ENCODE measurements at places on chromosomes 7 and 10.
A peak's percentile ranks its signal among the peaks of the same experiment; 100 is the strongest.

DNA sequence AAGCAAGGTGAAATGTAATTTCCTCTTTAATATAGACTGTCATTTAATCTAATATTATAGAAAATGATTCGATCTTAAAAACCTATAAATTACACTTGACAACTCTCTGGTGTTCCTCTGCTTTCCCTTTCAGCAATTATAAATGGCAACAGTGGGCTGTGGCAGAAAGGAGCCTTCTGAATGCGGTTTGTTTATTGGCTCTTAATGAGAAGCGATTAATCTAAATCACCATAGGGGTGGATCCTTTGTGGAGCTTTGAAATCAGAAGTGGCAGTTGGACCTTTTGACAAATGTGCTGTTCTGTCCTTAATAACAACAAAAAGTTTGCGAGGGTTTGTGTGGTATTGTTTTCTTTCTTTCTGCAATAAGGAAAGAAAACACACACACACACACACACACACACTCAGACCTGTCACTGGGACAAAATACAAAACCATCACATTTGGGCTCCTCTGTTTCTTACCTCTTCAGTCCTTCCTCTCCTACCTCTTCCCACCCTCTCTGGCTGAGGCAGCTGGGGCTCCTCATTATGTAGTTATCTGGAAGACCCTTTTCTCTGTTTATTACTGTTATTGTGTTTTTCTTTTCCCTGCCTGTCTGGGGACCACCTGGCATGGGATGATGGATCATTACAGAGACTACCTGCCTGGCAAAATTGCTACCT lies 316.2 kb downstream of the SORCS3 start:
- no peak for DNase-seq

DNA sequence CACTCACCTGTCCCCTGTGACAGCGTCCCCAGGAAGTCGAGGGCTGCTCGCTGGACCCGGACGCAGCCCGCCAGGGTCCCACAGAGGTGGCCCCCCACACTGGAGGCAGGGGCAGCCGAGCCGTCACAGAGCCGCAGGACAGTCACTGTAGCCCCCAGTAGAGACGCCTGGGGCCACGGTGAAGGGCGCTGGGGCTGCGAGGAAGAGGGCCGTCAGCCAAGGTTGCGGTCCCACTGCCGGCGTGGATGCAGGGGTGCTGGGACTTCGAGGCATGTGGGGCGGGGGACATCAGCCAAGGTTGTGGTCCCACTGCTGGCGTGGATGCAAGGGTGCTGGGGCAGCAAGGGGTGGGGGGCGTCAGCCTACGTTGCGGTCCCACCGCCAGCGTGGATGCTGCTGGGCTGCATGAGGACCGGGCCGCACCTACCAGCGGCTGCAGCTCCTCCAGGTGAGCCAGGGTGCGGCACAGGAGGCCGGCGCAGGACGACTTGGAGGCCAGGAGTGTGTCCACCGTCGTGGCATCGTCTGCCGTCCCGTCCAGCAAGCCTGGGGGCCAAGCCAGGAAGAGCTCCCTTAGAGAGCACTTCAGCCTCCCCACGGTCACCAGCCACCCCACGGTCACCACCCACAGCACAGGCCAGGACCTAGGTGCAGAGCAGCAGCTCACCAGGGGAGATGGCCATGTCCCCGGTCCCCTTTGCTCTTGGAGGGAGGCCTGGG lies 13.9 kb downstream of the BRAT1 start:
- no peak for DNase-seq

GRCh38 chr7:82255706-82256105 lies 187.9 kb downstream of the CACNA2D1 start:
- DNase-seq: no peak

DNA sequence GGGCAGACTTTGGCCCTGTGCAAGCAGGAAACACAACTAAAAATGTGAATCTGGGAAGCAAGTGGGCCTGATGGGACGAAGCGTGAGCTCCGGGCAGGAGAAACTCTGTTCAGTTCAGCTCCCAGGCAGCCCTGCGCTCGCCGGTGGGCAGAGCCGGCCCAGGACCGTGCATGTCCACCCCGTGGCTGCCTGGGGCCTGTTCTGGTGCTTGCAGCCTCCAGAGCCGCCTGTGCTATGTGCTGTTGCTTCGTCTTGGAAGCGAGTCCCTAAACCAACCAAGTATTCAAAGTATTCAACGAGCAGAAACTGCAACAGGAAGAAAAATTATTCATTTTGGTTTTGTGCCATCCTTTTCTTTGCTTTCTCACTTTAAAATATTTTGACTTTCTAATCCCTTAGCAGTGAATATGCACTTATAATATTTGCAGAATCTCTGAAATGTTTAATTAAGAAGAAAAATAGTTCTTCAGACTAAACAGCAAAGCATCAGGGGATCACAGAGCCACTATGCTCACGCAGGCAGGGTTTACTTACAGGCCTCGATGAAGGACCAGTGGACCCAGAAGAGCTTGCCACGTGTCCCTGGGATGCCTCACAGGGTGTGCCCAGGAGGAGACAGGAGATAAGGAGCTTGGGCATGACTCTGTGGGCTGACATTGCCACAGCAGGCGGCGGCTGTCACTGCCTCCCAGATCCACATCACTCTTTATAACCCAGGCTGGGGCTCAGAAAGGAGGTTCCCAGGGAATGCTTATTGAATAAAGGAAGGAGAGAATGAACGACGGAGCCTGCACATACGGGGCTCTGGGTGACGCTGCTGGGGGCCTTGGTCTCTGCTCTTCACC lies 45.6 kb downstream of the VIPR2 start:
- DNase-seq: no peak

DNA sequence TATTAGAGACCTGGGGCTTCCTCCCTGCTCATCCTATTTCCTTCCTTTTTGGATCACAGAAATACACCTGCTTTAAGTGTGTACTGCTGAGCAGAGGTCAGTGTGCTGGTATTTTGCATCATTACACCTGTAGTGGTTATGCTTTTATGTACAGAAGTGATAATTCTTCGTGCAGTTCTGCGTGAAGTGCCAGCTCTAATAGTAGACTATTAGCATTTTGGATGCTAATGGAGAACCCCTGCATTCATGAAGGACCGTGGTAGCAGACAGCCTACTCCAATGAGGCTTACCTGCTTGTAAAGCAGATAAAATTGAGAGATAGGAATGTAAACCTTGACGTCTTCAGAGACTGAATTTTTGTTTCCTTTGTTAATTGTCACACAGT lies 114.3 kb downstream of the CDK14 start:
- DNase-seq: no peak

DNA sequence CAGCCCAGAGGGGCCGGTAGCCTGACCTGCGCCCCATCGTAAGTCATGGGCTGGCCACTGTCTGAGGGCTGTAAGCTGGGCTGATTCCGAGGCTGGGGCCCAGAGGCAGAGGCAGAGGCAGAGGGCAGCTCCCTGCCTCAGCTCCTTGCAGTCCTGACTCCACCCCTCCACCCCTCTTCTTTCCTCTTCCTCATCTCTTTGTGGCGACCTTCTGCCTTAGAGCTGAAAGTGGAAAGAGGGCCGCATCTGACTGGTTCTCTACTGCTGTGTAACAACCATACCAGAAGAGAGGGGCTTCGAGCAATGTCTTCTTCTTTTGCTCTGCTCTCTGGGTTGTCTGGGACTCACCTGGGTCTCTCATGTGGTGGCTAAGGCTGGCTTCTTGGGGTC lies 179.1 kb downstream of the RPS24 start:
- no peak for DNase-seq

GRCh38 chr7:104960741-104961448 lies 53.1 kb upstream of the KMT2E start:
- DNase-seq: no peak

- no peak for DNase-seq
These were observed 26.7 kb downstream of the CYCS start for GRCh38 chr7:25098096-25099046.

DNA sequence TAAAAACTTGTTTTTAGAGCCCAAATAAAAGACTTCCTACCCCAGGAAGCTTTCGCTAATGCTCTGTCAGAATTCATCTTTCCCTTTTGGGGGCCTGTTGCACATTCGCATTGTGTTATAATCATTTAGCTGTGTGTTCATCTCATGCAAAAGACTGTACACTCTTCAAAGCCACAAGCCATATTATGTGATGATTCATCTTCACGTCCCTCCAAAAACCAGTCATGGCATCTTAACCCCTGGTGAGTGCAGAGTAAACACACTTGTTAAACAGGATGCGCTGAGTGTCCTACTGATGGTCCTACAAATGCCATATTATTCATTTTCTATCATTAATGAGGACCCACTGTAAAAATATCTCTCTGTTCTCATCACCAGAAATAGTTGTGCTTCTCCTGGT lies 235.4 kb downstream of the KIAA1217 start:
- no peak for DNase-seq

DNA sequence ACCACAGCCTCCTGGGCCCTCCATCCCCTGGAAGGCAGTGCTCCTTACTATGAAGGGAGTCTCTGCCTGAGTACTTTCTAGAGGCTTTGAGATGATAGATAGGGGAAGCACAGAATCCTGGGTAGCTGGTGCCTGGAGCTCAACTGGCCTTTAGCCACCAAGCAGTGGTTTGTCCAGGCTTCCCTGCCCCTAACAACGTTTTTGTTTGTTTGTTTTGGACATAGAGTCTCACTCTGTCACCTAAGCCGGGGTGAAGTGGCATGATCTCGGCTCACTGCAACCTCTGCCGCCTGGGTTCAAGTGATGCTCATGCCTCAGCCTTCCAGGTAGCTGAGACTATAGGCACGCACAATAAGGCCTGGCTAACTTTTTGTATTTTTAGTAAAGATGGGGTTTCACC lies 289.4 kb downstream of the PLXNA4 start:
- peak; percentile 28 for DNase-seq

DNA sequence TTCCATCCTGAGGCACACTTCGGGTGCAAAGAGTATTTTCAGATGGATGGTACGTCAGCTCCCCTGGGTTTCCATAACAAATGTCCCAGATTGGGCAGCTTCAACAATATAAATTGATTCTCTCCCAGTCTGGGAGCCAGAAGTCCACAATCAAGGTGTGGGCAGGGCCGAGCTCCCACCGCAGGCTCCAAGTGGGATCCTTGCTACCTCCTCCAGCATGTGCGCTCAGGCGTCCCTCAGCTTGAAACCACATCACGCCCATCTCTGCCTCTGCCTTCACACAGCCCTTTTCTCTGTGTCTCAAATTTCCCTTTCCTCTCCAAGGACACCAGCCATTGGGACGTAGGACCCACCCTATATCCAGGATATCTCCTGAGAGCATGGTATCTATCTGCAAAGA lies 153.5 kb downstream of the DIP2C start:
- no peak for DNase-seq

DNA sequence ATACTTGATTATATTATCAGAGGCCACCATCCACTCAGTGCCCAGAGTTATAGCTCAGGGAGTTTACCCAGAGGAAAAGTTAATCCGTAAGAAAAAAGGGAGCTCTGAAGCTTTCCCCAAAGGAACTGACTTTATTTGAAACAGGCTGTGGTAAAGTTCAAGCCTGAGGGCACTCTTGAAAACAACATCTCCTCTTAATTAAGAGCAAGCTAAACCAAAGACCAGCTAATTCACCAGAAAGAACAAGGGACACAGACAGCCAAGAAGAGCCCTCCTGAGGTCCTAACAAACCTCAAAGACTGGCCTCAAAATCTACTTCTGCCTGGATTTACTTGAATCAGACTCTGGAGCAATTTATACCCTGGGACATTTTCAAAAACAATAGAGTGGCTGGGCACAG lies 159.6 kb upstream of the CHST15 start:
- DNase-seq: no peak

DNA sequence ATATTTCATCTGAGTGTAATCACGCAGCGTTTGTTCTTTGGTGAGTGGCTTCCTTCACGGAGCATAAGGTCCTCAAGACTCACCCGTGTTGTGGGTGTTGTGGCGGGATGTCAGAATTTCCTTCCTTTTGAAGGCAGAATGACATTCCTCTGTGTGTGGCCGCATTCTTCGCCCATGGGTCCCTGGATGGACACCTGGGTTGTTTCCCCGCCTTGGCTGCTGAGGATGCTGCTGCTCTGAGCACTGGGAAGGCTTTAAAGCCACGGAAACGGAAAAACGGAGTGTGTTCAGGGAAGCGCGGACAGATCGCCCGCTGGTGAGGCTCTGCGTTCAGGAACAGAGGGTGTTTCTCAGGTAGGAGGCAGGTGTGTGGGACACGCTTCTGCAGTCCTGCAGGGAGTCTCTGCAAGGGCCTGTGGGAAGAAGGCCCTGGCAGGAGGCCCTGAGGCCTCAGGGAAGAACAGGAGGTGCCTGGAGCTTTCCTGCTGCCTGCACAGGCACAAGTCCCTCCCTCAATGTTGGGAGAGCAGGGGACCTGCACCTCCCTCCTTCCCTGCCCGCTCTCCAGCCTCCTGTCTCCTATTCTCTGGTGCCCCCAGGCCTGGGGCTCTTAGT lies 35.7 kb upstream of the SHH start:
- DNase-seq: no peak

DNA sequence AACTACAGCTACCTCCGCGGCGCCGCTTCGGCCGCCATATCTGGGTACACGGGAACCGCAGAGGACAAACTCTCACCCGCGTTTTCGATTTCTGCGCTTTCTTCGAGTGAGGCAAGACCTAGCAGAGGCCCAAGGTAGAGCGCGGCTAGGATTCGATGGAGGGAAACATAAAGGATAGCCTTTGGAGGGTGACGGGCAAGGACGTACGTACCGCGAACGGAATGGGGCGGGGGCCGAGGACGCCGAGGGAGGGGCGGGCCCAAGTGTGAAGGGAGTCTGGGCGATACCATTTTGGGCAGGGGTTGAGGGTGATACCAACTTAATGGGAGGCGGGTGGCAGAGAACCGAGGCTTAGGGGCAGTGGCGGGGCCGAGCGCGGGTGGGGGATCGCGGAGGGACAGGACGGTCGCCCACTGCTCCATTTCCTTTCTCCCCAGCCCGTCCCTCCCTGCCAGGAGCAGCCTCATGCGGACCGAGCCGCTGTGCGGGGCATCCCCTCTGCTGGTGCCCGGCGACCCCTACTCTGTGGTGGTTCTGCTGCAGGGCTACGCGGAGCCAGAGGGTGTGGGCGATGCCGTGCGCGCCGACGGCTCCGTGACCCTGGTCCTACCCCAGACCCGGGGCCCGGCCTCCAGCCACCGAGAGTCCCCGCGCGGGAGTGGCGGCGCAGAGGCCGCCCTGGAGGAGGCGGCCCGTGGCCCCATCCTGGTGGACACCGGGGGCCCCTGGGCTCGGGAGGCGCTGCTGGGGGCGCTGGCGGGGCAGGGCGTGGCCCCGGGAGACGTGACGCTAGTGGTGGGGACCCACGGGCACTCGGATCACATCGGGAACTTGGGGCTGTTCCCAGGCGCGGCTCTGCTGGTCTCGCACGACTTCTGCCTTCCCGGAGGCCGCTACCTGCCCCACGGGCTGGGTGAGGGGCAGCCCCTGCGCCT lies at the start of gene MBLAC1:
TSS of gene MBLAC1 (plus strand) at position 37 of the 935 bp plus-strand sequence. CDS start at position 466, 429 bp downstream.
- peak; percentile 73 for DNase-seq
